ENCODE measurements at places on chromosomes 11 and 22.
A peak's percentile ranks its signal among the peaks of the same experiment; 100 is the strongest.

DNA sequence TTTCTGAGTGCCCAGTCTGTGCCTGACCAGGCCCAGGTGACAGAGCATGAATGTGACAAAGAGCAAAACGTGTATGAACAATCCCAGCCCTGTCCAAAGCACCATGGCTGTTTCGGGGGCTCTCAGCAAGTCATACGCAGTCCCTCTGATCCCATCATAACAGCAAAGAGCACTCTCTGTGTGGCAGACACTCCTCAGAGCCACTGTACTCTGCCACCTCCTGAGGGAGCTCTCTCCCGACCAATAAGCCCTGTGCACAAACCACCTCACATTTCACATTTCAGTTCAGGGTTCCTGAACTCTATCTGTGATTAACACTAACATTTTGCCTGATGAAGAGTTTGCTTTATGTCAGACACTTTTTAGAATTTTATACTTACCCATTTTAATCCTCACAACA lies 6.6 kb downstream of the DGCR2 start:
- DNase-seq, result peak; percentile 55

DNA sequence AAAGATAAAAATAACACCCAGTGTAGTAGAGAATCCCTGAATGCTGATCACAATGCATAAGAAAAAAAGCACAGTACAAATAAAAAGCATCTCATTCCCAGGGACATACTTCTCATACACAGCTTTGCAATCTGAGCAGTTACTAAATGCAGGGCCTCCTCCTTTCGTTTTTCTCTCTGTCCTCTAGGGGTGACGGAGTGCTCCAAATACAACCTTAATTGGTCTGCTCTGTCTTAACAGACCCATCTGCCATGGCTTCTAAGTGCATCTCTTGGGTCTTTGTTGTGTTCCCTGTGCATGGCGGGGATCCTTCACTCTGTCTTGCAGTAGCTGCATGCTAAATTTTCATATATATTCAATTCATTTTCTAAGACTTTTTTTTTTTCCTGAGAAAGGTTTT lies 1114.2 kb upstream of the RAG2 start:
- no peak for DNase-seq

DNA sequence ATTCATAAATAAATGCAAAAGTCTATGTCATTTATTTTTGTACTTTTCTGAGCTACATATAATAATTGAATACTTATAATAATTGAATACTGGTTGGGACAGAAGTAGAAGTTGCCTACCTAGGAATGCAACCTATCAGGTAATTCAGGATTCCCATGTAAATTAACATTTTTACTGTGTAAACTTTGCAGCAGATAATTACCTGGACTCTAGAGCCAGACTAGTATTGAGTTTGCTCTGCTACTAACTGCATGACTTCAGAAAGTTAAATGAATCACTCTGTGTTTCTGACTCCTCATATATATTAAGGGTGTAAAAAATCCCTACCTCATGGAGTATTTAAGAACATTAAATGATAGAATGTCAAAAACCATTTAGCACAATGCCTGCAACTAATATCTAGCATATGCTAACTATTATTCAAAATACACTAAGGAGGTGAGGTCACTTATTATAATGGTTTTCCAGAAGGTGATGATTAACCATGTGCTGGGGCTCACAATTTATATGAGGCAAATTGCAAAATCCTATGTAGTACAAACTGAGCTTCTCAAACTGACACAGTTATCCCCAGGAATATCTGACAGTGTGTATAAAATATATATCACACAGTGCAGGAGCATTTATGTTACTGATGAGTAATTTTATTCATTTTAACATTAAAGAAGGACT lies 138.1 kb upstream of the ANO3 start:
- no peak for DNase-seq

DNA sequence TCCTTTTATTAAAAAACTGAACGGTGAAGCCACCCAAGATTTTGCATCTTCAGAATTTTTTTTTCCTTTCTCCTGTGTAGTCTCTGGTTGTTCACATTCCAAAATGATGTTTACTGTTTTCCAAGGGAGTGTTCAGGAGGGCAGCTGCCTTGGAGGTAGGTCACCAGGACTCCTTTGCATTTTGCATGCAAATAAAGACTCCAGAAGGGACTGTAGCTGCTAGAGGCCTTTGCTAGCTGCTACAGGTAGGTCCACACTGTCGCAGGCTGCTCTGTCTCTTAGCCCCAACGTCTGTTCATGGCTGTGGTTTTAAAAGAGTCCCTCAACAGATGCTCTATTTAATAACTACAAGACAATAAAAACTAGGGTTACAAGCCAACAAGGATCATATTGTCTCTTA lies 11.4 kb downstream of the CTSC start:
- DNase-seq, result no peak

- DNase-seq, result no peak
These were observed at the start of gene PNPLA5 for GRCh38 chr22:43891360-43892182. PNPLA5 (minus strand) TSS chr22:43892013; CDS start chr22:43891880, 133 bp downstream.

GRCh38 chr22:20499769-20500168 lies 4.2 kb upstream of the KLHL22 start:
- DNase-seq, result no peak

DNA sequence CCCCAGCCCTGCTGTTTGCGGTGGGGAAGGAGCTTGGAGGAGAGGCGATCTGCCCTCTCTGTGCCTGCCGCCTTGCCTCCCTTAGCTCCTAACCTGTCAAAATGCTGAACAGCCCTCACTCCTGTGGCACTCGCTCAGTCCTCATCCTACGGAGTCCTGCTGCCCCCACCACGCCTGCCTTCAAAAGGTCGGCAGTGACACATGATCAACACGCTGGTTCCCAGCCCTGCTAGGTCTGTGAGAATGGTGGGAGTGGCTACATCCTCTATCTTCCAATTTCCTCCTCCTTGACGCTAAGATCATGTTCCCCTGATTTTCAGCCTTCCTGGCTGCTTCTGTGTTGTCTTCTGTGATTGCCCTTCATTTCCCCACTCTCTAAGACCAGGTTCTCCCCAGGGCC lies 120.2 kb upstream of the TBCEL start:
- DNase-seq, result no peak

- DNase-seq, result peak; percentile 74
These were observed at the start of gene VWCE for GRCh38 chr11:61294717-61295595. VWCE (minus strand) TSS chr11:61295316; CDS start chr11:61295037, 279 bp downstream.

DNA sequence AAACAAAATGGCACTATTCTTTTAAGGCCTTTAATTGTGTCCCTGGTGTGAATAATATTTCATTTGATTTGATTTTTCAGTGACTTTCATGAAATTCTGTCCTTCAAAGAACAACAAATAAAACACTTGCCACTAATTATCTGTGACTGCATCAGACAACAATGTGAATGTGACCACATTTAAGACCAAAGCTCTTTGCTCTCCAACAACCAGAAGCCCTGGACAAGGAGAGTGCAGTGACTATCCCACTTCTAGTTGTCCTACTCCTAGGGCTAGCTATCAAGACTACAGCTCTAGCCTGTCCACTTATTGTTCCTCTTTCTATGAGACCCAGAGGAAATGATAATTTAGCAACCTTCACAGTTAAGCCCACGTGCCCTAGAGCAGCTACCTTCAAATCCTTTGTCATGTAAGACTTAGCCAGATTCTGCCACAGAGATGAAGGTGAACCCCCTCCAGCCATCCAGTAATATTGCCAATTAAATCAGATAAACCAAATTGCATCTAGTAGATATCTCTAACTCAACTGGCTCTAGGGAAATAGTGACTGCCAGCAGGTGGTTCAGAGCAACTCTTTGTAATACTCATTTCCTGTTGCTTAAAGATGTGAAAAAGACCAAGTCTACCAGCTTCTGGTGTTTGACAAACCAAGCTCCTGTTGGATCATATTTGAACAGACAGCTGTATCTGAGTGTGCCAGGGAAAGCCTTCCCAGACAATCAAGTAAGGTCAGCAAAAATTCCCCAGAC lies 142.6 kb upstream of the BLID start:
- DNase-seq, result no peak
